Mucosa of descending colon (tissue), 3 donors: ENCODE measurements at places on chromosomes 1 and 21. TPM values are rescaled to one million over a fixed set of nuclear protein-coding genes. Genes with fewer than 3 reads are reported as not detected.
A peak's percentile ranks its signal among the peaks of the same experiment; 100 is the strongest.

GRCh38 chr1:2311184-2312032, 79.9 kb downstream of the MORN1 start:
- peak; percentile 68 for DNase-seq

- no peak for DNase-seq
These were observed 61.1 kb upstream of the RCOR3 start for GRCh38 chr1:211198111-211198510.

- DNase-seq, result no peak
These were observed 112.6 kb downstream of the PLD5 start for GRCh38 chr1:242411901-242412300.

The IL12RB2 gene
- total RNA-seq, result 1.7 TPM

GRCh38 chr1:244212797-244213475, 161.9 kb downstream of the ZBTB18 start:
- DNase-seq, result no peak

The CFHR2 gene
- total RNA-seq, result not detected

GRCh38 chr1:155019377-155020245, 14.0 kb downstream of the DCST2 start:
- DNase-seq, result no peak

The IGSF9 gene
- 21.5 TPM for total RNA-seq

The RNF186 gene
- total RNA-seq, result 42.6 TPM

- no peak for DNase-seq
These were observed 274.9 kb downstream of the FOXD2 start for GRCh38 chr1:47712596-47713299.

DNA sequence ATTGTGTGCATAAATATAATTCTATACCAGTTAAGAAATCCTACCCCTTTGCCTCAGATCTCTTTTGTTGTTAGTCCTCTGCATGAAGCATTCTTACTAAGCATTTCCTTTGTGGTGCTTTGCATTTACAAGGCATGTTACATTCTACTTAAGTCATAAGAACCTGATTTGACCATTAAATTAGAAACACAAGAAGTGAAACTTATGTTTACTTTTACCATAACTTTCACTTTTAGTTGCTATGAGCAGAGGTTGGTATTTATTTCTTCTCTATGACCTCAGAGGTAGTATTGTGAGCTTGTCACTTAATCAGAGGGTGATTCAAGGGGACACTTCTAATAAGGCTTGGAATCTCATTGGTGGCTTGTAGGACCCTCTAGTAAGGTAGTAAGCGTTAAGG, 9.0 kb downstream of the FAM20B start:
- DNase-seq, result no peak

GRCh38 chr1:39149509-39149908, 55.0 kb upstream of the MACF1 start:
- DNase-seq, result no peak

GRCh38 chr1:247337961-247338360, 6.3 kb upstream of the ZNF496 start:
- no peak for DNase-seq

The GRIK3 gene
- 1.5 TPM for total RNA-seq

The CD53 gene
- total RNA-seq, result 32.8 TPM

- DNase-seq, result no peak
These were observed 316.2 kb downstream of the HMCN1 start for GRCh38 chr1:186050360-186050759.

- DNase-seq, result no peak
These were observed 24.6 kb downstream of the GALNT2 start for GRCh38 chr1:230091473-230092231.

The SYDE2 gene
- total RNA-seq, result 9.0 TPM

The FLAD1 gene
- total RNA-seq, result 40.4 TPM

GRCh38 chr1:17030206-17030605, 18.5 kb upstream of the ATP13A2 start:
- DNase-seq, result no peak

GRCh38 chr1:39116860-39117728, 87.4 kb upstream of the MACF1 start:
- DNase-seq, result no peak

The ZNF692 gene
- 26.7 TPM for total RNA-seq

DNA sequence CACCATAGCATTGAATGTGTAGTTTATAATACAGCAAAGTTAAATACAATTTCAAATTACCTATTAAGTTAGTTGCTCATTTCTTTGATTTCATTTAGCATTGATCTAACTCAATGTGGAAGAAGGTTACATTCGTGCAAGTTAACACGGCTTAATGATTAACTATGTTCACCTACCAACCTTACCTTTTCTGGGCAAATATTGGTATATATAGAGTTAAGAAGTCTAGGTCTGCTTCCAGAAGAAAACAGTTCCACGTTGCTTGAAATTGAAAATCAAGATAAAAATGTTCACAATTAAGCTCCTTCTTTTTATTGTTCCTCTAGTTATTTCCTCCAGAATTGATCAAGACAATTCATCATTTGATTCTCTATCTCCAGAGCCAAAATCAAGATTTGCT, at the start of gene ANGPTL3:
Gene ANGPTL3, plus strand, starts transcription at position 240 of the 400 bp plus-strand sequence. Its CDS starts 47 bp downstream, at position 287.
- no peak for DNase-seq

- DNase-seq, result peak; percentile 69
These were observed 749 bp downstream of the CITED4 start for GRCh38 chr1:40861224-40862003.

DNA sequence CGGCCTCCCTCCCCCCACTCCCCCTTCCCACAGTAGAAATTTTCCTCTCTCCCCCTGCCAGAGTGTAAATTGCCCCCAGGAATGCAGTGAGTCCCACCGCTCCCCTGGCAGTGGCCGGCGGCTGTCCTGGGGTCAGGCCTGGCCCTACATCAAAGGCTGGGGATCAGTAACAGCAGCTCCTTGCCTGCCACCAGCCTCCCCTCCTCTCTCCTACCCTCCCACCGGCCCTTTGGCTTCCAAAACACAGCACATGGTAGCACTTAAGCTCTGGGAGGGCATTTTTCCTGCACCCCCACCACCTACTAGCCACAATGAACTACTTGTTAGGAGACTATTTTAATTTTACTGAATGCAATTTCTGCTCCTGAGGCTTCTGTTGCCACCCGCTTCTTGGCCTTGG, 9.0 kb upstream of the COL8A2 start:
- no peak for DNase-seq

GRCh38 chr21:44595524-44595923, 3.2 kb upstream of the KRTAP10-6 start:
- DNase-seq, result no peak

The SLC35F3 gene
- 0.20 TPM for total RNA-seq

The MNDA gene
- total RNA-seq, result 1.2 TPM

GRCh38 chr1:102693345-102693744, 415.0 kb downstream of the COL11A1 start:
- DNase-seq, result no peak

The POMGNT1 gene
- total RNA-seq, result 39.0 TPM

GRCh38 chr1:245804696-245805095, 649.9 kb downstream of the KIF26B start:
- no peak for DNase-seq

- no peak for DNase-seq
These were observed 1.2 kb downstream of the PTTG1IP start for GRCh38 chr21:44872323-44872648.

DNA sequence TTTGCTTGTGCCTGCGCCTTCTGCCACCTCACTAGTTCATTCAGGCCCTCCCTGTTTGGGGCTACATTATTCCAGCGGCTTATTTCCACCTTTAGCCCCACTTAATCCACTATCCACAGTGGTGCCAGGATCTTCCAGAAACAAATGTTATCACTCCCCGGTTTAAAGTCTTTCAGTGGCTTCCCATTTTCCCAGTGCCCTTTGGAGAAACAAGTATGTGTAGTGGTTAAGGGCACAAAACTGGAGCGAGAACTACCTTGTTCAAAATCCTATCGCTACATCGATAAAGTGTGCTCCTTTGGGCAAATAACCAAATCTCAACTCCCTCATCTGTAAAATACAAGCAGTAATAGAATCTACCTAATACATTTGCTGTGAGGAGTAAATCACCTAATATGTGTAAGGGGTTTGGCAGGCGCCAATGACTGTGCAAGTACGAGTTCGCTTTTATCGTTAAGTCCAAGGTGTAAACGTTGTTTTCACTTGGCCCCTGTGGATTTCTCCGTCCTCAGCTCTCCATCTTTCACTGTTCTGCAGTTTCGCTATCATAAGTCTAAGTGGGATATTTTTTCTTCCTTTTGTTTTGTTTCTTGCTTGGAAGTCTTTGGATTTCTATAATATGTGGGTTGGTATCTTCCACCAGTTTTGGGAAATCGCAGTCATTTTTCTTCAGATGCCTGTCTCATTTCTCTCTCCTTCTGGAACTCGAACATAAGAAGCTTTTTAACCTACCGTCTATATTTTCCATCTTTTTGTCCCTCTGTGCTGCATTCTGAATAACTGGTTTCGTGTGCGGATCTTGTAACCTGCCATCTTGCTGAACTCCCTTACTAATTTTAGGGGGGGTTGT, 844 bp upstream of the MEAF6 start:
- no peak for DNase-seq

GRCh38 chr1:223717695-223718363, 5.5 kb downstream of the CAPN2 start:
- no peak for DNase-seq

The B3GALT2 gene
- 0.67 TPM for total RNA-seq

- DNase-seq, result no peak
These were observed 200.2 kb downstream of the PDE4B start for GRCh38 chr1:65992831-65993271.

- no peak for DNase-seq
These were observed 7.9 kb upstream of the SMYD2 start for GRCh38 chr1:214272964-214273533.

DNA sequence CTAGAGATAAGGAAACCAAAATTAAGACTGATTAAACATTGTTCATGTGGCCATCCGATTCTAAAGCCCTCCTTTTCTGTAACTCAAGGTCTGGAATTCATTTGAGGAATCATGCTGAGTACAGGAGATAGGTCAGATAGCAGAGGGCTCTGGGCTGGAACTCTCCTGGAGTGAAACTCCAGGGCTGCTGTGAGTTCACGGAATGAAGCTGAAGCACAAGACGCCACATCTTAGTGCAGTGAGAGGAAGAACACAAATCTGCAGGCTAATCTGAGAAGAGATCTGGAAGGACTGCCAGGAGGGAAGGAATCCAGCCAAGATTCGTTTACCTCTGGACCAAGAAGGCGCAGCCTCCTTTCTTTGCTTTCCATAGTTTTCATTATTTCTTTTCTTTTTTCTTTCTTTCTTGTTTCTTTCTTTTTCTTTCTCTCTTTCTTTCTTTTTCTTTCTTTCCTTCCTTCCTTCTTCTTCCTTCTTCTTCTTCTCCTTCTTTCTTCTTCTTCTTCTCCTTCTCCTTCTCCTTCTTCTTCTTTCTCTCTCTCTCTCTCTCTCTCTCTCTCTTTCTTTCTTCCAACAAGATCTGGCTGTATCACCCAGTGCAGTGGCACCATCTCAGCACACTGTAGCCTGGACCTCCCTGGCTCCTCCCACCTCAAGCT, 74.8 kb upstream of the ATP1B1 start:
- no peak for DNase-seq

GRCh38 chr21:28975397-28975796, 17.3 kb downstream of the LTN1 start:
- no peak for DNase-seq

The CD5L gene
- not detected for total RNA-seq

The COL9A2 gene
- 3.4 TPM for total RNA-seq

DNA sequence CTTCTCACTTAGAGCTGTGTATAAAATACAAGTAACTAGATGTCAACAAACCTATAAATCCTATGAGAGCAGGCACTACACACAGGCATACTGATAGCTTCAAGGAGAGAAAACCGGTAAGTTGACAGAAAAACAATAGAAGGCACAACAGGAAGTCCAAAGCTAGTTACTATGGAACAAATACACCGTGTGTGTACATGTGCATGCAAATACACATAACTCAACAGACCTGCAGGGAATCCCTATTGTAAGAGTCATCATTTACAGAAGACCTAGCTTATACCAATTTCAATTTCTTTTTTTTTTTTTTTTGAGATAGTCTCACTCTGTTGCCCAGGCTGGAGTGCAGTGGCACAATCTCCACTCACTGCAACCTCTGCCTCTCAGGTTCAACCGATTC, 26.3 kb downstream of the JAK1 start:
- no peak for DNase-seq

DNA sequence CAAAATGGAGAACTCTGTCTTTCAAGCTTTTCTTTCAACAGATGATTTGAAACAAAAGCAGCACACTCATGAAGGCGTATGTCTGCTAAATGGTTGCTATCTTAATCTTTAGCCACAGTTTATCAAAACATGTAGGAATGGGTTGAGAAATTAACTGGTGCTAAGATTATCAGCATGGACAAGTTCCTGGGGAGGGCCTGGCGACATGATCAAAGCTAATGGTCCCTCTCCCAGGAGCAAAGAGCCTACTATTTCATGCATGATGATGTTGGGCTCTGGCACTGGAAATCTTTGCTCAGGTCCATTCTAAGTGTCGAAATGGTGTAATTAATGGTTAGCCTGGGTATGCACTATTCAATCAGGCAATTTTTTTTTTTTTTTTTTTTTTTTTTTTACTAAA, 91.7 kb downstream of the SLC45A1 start:
- DNase-seq, result no peak

DNA sequence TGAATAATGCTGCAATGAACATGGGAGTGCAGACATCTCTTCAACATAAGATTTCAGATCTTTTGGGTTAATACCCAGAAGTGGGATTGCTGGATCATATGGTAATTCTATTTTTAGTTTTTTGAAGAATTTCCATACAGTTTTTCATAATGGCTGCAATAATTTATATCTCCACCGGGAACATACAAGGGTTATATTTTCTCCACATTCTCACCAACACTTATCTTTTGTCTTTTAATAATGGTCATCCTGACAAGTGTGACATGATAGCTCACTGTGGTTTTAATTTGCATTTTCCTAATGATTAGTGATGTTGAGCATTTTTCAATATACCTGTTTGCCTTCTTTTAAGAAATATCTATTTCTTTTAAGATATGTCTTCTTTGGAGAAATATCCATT, 44.5 kb upstream of the WARS2 start:
- no peak for DNase-seq

DNA sequence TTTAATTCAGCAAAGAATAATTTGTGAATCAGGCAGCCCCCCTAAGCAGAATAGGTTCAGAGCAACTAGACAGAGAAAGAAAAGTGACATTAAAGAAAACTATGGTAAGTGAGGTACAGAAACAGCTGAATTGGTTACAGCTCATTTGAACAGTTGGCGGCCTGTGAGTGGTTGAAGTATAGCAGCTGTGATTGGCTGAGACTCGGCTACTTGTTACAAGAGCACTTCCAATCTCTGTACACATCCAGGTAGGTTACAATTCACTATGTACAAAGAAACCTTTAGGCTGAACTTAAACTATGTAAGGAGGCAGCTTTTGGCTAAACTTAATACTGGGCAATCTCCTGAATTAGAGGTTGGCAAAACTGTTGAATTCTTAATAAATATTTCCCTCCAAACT, 171.1 kb upstream of the LHX8 start:
- DNase-seq, result no peak

The MAN1A2 gene
- total RNA-seq, result 29.1 TPM

GRCh38 chr1:85573322-85573721, 7.2 kb upstream of the CCN1 start:
- DNase-seq, result no peak

GRCh38 chr1:231185391-231185790, 23.5 kb downstream of the TRIM67 start:
- no peak for DNase-seq

The LCE2B gene
- not detected for total RNA-seq

- no peak for DNase-seq
These were observed 26.0 kb downstream of the S1PR1 start for GRCh38 chr1:101262630-101263348.

GRCh38 chr1:173112129-173112528, 61.4 kb upstream of the TNFSF18 start:
- no peak for DNase-seq

The CRYBG2 gene
- total RNA-seq, result 19.4 TPM

- DNase-seq, result no peak
These were observed 310.5 kb downstream of the PRDM2 start for GRCh38 chr1:14010476-14010875.
